Neural crest cell (in vitro differentiated cells): ENCODE measurements at places on chromosomes 7 and 10. TPM values are rescaled to one million over a fixed set of nuclear protein-coding genes. Genes with fewer than 3 reads are reported as not detected.

GRCh38 chr10:80148166-80148805 is 15.8 kb downstream of the PLAC9 start:
- no peaks in the 10 kb centered on the region for H3K27me3 ChIP-seq
- H3K36me3 ChIP-seq, result peaks cover 13% of the 10 kb centered on the region
- no peak overlapping the region for H3K27ac ChIP-seq

DNA sequence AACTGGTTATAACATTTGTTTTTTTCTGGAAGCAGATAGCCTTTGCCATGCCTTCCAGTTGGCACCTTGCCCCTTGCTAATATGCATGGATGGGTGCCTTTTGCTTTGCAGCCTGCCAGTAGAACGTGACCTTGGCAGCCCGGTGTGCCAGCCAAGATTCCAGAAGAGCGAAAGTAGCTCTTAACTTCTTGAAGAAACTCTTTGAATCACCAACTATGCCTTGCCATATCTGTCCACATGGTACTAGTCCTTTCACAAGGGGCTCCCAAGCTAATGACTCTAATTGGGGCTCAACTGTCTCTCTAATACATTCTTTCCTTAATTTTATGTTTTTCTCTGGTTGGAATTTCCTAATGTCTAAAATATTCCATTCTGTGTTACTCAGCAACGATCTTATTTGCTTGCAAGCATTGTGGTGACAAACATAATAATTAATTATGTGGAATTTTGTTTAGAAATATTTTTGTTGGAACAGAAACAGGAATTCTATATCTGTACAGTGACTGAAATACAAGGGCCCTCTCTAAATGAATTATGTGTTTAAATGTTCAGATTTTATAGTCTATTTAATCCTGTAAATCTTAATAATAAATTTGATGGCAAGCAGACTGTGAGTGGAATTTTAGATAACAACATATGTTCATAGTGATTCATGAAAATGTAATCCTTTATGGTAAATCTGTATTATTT is 45.8 kb downstream of the HDAC9 start:
- no peaks in the 10 kb centered on the region for H3K27me3 ChIP-seq
- DNase-seq, result no peak
- no peak overlapping the region for H3K4me3 ChIP-seq
- no peak overlapping the region for H3K27ac ChIP-seq

Gene LBX1
- 1.0 and 1.1 TPM in 2 replicates for total RNA-seq

Gene CLCN1
- total RNA-seq, result 0.09 TPM in 1 of 2 replicates, not detected in the other

- no peak within 1 kb of the TSS for H3K27ac ChIP-seq
- H3K4me1 ChIP-seq, result peaks cover 23% of the 10 kb centered on the region
- H3K27me3 ChIP-seq, result peaks cover 3% of the 10 kb centered on the region
- H3K36me3 ChIP-seq, result no peaks in the 10 kb centered on the region
Observed at GRCh38 chr10:102451105-102451969, at the start of gene C10orf95. TSS of gene C10orf95 (minus strand) at chr10:102451543. CDS start at chr10:102451093, 450 bp downstream.

Gene UNCX
- 2.4 and 2.7 TPM in 2 replicates for total RNA-seq

- H3K4me3 ChIP-seq, result no peak overlapping the region
- no peak overlapping the region for H3K27ac ChIP-seq
- no peaks in the 10 kb centered on the region for H3K27me3 ChIP-seq
- no peaks in the 10 kb centered on the region for H3K4me1 ChIP-seq
- H3K36me3 ChIP-seq, result no peaks in the 10 kb centered on the region
Observed at GRCh38 chr10:52621635-52622079, 150.9 kb downstream of the MBL2 start.

- peaks cover 27% of the 10 kb centered on the region for H3K4me1 ChIP-seq
- H3K27me3 ChIP-seq, result peaks cover 25% of the 10 kb centered on the region
- no peak for DNase-seq
Observed at GRCh38 chr10:117499248-117500105, 43.1 kb upstream of the EMX2 start.

DNA sequence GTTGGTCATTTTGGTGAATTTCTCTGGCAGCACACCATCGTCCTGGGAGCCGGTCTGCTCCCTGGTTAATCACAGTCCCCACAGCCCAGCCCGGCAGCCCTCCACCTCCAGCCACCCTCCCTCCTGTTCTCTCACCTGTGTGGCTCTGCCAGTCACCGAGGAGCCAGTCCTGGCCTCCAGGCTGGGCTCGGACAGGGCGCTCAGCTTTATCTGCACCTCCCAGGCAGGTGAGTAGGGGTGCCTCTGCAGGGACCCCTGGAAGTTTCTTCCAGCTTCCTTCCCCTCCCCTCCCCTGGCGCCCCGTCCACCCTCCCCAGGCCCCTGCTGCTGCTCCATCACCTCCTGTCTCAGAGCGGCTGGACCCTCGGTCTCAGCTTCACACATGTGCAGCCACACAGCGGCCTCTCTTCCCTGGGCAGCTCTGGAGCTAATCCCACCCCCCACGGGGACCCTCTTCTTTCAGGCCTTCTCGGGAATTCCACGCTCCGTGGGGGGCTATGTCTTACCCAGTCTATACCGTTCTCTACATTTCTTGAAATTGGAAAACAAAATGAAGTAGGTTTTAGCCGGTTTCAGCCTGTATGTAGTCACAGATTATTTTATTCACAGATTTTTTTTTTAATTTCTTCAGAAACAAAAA is 213.9 kb upstream of the PPP2R2D start:
- no peak for DNase-seq
- H3K4me3 ChIP-seq, result no peak overlapping the region
- no peak overlapping the region for H3K27ac ChIP-seq
- peaks cover 3% of the 10 kb centered on the region for H3K27me3 ChIP-seq
- H3K4me1 ChIP-seq, result peaks cover 13% of the 10 kb centered on the region

- H3K4me1 ChIP-seq, result peaks cover 43% of the 10 kb centered on the region
- H3K27ac ChIP-seq, result peak overlapping the region; percentile 87
- H3K27me3 ChIP-seq, result peaks cover 66% of the 10 kb centered on the region
- peak overlapping the region; percentile 98 for H3K4me3 ChIP-seq
- H3K36me3 ChIP-seq, result peaks cover 13% of the 10 kb centered on the region
Observed at GRCh38 chr7:157690058-157690832, 353.4 kb downstream of the DNAJB6 start.

Gene C10orf53
- total RNA-seq, result 0.14 TPM in 1 of 2 replicates, not detected in the other

Gene LRRC61
- total RNA-seq, result 23.2 and 26.3 TPM in 2 replicates

- no peak overlapping the region for H3K27ac ChIP-seq
- no peak for DNase-seq
- peaks cover 14% of the 10 kb centered on the region for H3K27me3 ChIP-seq
- peaks cover 18% of the 10 kb centered on the region for H3K4me1 ChIP-seq
- H3K36me3 ChIP-seq, result no peaks in the 10 kb centered on the region
Observed at GRCh38 chr7:51278797-51279196, 37.8 kb downstream of the COBL start.

DNA sequence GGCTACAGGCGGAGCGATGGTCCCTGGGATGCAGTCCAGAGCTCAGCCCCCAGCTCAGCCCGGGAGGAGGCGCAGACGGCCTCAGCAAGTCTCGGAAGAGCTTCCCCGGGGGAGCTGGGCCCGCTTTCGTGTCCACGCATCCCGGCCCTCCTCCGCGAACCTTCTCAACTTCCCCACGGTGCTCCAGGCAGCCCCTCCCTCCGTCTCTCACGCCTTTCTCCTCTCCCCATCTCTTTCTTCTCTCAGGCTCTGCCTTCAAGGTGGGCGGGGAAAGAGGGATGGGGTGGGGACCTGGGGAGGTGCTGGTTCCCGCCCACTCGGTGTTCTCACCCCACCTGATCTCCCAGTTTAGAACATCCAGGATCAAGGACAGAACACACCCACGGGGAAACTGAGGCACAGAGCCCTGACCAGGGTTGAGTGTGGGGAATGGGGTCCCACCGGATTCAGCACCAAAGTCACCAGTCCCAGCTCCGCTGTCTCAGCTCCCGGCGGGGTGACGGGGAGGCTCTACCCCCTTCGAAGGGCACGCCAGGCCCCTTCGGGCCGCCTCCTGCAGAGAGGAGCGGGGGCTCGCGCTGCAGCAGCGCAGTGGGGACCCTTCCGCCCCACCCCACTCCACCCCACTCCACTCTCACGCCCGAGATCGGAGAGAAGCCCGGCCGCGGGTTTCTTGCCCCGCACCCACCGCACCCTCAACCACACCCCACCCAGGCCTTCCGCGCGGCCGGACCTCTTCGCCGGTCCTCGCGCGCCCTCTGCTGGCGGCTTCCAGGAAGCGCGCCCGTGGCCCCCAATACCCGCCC is 18.2 kb downstream of the POLL start:
- H3K4me1 ChIP-seq, result peaks cover 9% of the 10 kb centered on the region
- no peaks in the 10 kb centered on the region for H3K36me3 ChIP-seq
- peak overlapping the region; percentile 44 for H3K4me3 ChIP-seq
- H3K27me3 ChIP-seq, result peaks cover 82% of the 10 kb centered on the region
- peak; percentile 84 for DNase-seq
- H3K27ac ChIP-seq, result no peak overlapping the region

DNA sequence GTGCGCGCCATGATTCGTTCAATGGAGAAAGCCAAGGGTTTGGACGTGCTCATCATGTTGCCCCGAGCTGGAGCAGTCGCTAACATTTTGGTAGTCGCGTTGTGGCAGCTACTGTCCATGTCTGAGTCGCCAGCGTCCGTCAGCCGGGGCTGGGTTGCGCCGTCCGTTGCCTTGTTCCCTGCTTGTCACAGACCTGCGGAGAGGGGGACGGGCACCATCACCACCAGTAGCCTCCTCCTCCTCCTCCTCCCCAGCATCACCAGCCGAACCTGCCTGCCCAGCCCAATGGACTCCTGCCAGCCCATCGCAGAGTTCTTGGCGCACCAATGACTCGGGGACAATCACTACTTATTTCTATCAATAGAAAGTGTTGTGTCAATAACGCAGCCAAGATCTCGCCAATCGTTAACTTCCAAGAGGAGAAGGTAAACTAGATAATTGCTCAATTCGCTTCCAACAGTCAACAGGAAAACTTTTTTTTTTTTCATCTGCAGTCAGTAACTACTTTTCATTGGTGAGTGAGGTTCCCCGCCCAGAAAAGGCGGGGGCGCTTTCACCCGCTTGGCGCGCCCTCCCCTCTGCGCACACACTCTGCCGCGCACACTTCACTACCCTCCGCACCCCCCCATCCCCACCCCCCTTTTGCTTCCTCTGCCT is at the start of gene FEZF1:
Gene FEZF1, minus strand, starts transcription at position 432 of the 657 bp plus-strand sequence. Its CDS starts 313 bp downstream, at position 119.
- peaks cover 34% of the 10 kb centered on the region for H3K4me1 ChIP-seq
- no peak within 1 kb of the TSS for H3K27ac ChIP-seq
- H3K4me3 ChIP-seq, result peak within 1 kb of the TSS; percentile 63
- peaks cover 99% of the 10 kb centered on the region for H3K27me3 ChIP-seq
- no peaks in the 10 kb centered on the region for H3K36me3 ChIP-seq

- no peak overlapping the region for H3K4me3 ChIP-seq
- no peaks in the 10 kb centered on the region for H3K36me3 ChIP-seq
- H3K4me1 ChIP-seq, result peaks cover 10% of the 10 kb centered on the region
- H3K27me3 ChIP-seq, result no peaks in the 10 kb centered on the region
Observed at GRCh38 chr10:128907155-128907941, 559.7 kb upstream of the MGMT start.

DNA sequence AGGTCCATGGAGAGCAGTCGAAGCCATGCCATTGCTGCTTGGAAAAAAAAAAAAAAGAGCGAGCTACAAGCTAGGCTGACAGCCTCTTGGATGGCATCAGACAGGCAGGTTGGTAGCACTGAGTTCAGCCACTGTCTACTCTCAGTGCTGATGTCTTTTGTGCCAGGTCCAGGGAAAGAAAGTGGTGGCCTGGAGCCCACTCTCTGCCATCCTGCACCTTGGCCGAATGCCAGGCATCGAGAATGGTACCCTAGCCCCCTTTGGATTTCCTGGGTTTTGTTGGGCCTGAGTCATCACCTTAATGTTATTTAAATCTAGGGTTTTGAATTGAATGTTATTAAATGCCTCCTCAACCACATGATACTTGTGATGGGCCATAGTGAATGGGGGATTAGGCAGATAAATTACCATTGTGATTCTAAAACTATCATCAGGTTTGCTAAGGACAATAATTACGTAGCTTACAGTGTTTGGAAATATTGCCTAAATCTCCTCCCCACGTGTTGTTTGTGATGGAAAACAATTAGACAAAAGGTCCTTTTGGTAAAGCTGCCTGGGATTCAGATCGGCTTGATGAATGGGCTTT is 195.7 kb upstream of the GPR26 start:
- H3K36me3 ChIP-seq, result no peaks in the 10 kb centered on the region
- peaks cover 21% of the 10 kb centered on the region for H3K4me1 ChIP-seq
- H3K4me3 ChIP-seq, result no peak overlapping the region
- DNase-seq, result no peak

DNA sequence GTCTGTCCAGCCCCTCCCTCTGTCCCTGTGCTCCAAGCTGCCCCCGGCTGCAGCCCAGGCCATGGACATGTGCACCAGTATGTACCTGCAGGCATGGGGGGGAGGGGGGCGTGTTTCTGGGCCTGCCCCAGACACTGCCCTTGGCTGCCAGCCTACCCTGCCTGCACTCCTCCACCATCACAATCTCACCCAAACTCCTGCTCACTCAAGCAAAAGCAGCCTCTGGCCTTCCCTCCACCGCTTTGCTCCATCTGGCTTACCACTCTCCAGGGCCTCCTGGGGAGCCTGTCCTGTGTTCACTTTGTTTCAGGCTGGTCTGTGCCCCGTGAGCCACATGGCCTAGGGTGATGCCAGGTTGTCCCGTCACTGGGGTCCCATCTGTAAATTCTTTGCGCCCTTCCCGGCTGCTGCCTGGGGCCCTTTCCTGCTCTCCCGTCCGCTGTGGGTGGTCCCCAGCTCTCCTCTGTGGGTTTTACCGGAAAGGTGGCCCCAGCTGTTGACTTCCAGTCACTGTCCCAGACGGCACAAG is 33.3 kb upstream of the PPIF start:
- H3K36me3 ChIP-seq, result peaks cover 7% of the 10 kb centered on the region
- H3K4me1 ChIP-seq, result peaks cover 39% of the 10 kb centered on the region

- no peak overlapping the region for H3K4me3 ChIP-seq
- H3K36me3 ChIP-seq, result no peaks in the 10 kb centered on the region
- H3K4me1 ChIP-seq, result peaks cover 6% of the 10 kb centered on the region
- no peak for DNase-seq
Observed at GRCh38 chr7:9017286-9017685, 583.9 kb downstream of the NXPH1 start.

DNA sequence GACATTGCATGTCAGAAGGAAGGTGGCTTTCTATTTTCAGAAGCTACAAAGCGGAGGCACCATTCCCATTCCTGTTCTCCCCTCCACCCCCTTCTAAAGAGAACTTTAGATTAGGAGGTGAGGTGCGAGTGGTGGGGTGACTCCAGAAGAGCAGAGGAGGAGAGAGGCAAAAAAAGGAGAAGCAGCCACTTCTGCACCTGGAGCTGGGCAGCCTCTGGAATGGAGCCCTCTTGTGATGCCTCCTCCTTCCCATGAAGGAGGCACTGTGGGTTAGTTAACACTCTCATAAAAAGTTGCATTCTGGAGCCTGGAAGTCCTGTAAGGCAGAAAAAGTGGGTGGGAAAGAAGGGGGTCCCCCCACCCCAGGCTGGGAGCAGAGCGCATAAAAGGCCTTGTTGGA is 4.8 kb downstream of the PTF1A start:
- H3K27ac ChIP-seq, result no peak overlapping the region
- DNase-seq, result no peak
- H3K4me3 ChIP-seq, result no peak overlapping the region
- H3K36me3 ChIP-seq, result no peaks in the 10 kb centered on the region

- H3K27ac ChIP-seq, result no peak overlapping the region
- H3K4me1 ChIP-seq, result no peaks in the 10 kb centered on the region
- DNase-seq, result no peak
- no peak overlapping the region for H3K4me3 ChIP-seq
- peaks cover 11% of the 10 kb centered on the region for H3K27me3 ChIP-seq
- no peaks in the 10 kb centered on the region for H3K36me3 ChIP-seq
Observed at GRCh38 chr10:75386128-75386527, 15.4 kb downstream of the ZNF503 start.
